ENCODE measurements at places on chromosomes 7 and 10. TPM values are rescaled to one million over a fixed set of nuclear protein-coding genes. Genes with fewer than 3 reads are reported as not detected.

DNA sequence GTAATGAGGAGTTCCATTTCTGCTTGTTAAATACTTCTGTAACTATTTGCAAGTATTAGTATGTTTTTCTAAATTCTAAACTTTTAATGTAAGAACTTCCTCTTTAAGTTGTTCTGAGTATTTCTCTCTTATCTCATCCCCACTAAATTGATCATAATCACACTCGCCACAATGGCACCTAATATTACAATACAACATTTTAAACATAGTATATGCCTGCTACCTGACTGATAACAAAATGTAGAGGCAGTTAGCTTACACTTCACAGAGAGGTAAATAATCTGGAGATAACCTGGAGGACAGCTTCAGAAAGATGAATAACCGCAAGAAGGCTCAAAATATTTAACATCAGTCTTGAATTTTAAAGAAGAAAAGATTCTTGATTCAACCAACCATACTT lies 48.6 kb downstream of the HIBADH start:
- H3K4me1 ChIP-seq: no peaks in the 10 kb centered on the region
- DNase-seq: no peak
- peaks cover 17% of the 10 kb centered on the region for H3K36me3 ChIP-seq

- DNase-seq: no peak
- H3K4me3 ChIP-seq: no peak overlapping the region
- peaks cover 5% of the 10 kb centered on the region for H3K36me3 ChIP-seq
- H3K27ac ChIP-seq: no peak overlapping the region
- H3K4me1 ChIP-seq: no peaks in the 10 kb centered on the region
- peaks cover 15% of the 10 kb centered on the region for H3K27me3 ChIP-seq
These were observed 24.5 kb downstream of the CNPY1 start for GRCh38 chr7:155521743-155522398.

- no peak overlapping the region for H3K27ac ChIP-seq
- no peak for DNase-seq
- H3K36me3 ChIP-seq: no peaks in the 10 kb centered on the region
- H3K4me3 ChIP-seq: no peak overlapping the region
- no peaks in the 10 kb centered on the region for H3K27me3 ChIP-seq
- peaks cover 8% of the 10 kb centered on the region for H3K4me1 ChIP-seq
These were observed 318.3 kb downstream of the NXPH1 start for GRCh38 chr7:8751557-8752231.

DNA sequence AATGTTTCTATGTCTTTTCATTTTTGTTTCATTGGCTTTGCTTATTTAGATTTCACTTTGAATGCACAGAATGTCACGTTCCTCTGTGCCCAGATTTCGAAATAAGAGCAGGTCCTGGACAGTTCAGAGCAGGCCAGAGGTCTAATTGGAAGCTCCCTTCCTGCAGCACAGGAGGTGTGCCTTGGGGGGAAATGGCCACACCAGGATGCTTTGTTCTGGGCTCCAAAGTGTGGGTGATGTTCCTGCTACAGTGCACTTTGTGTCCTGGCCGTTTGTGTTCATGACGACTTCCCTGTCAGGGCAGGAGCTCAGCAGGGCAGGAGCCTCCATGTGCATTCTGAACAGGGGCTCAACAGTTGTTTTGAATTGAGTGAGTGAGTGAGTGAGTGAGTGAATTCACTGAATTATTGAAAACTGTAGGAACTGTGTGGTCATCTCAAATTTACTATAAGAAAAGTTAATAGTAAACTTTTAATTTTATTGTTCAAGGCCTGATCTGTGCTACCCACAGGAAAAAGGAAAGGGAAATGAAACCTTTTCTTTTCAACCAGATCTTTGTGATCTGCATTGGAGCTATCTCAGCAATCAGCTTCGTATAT lies 109.5 kb upstream of the GJD4 start:
- peaks cover 55% of the 10 kb centered on the region for H3K4me1 ChIP-seq
- no peak for DNase-seq
- no peak overlapping the region for H3K27ac ChIP-seq
- no peak overlapping the region for H3K4me3 ChIP-seq

DNA sequence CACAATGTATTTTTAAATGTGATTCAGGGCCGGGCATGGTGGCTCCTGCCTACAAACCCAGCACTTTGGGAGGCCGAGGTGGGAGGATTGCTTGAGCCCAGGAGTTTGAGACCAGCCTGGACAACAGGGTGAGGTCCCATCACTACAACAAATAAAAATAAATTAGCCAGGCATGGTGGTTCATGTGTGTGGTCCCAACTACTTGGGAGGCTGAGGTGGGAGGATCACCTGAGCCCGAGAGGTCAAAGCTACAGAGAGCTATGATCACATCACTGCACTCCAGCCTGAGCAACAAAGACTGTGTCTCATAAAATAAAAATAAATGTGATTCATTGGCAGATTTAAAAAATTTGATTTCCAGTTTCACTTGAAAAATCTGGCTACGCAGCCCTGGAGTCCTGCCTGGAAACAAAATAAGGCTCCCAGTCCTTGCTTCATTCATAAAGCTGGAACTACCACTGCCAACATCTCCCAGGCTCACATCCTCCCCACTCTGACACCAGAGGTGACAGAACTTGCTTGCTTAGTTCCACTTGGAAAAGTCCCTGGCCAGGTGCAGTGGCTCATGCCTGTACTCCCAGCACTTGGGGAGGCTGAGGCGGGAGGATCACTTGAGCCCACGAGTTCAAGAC lies 27.9 kb upstream of the SLC35G1 start:
- no peaks in the 10 kb centered on the region for H3K4me1 ChIP-seq
- no peak overlapping the region for H3K27ac ChIP-seq
- H3K27me3 ChIP-seq: no peaks in the 10 kb centered on the region
- H3K36me3 ChIP-seq: peaks cover 3% of the 10 kb centered on the region
- H3K4me3 ChIP-seq: no peak overlapping the region

DNA sequence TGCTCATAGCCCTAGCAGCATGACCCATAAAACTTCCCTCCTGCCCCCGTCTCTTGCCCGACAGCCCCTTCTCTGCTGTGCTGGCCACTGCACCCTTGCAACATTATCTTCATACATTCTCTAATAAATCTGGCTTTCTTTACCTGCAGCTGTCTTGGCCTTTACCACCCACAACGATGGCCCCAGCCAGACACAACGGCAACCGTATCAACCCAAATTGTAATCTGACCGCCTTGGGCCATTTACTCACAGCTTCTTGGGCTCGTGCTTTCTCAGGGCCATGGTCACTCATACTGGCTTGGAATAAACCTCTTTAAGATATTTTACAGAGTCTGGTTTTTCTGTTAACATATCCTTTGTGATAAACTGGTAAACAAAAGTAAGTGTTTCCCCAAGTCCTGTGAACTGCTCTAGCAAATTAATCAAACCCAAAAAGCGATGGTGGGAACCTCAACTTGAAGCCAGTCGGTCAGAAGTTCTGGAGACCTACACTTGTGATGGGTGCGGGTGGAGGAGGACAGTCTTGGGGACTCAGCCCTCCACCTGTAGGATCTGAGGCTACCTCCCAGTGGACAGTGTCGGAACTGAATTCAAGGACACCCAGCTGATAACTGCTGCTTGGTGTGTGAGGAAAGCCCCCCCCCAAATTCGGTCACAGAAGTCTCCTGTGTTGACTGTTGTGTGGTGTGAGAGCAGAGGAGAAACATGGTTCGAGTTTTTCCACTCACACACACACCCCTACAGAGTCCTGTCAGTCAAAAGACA lies 87.6 kb upstream of the ATP6V0A4 start:
- H3K27me3 ChIP-seq: no peaks in the 10 kb centered on the region
- H3K27ac ChIP-seq: no peak overlapping the region
- no peak overlapping the region for H3K4me3 ChIP-seq

GRCh38 chr7:74027683-74028320 lies at the start of gene ELN:
Gene ELN, plus strand, starts transcription at chr7:74028173. Its CDS starts 15 bp downstream, at chr7:74028188.
- H3K4me3 ChIP-seq: peak within 1 kb of the TSS; percentile 72
- H3K27ac ChIP-seq: peak within 1 kb of the TSS; percentile 69
- no peaks in the 10 kb centered on the region for H3K36me3 ChIP-seq
- peaks cover 39% of the 10 kb centered on the region for H3K4me1 ChIP-seq
- peak; percentile 40 for DNase-seq

DNA sequence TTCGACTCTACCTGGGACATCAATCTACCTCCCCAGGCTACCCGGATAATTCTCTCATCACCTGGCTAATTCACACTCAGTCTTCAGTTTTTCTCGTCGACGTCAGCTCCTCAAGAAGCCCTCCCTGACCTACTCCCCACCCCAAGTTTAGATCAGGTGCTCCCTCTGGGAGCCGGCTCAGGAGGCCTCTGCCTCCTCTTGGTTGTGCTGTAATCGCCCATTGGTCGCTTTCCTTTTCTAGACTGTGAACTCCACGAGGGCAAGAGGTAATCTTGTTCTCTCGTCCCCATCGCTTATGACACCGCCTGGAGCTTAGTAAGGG lies 461 bp upstream of the WIPF3 start:
- DNase-seq: no peak
- H3K27ac ChIP-seq: peak overlapping the region; percentile 15
- H3K4me3 ChIP-seq: peak overlapping the region; percentile 66
- H3K27me3 ChIP-seq: peaks cover 28% of the 10 kb centered on the region
- H3K36me3 ChIP-seq: no peaks in the 10 kb centered on the region

DNA sequence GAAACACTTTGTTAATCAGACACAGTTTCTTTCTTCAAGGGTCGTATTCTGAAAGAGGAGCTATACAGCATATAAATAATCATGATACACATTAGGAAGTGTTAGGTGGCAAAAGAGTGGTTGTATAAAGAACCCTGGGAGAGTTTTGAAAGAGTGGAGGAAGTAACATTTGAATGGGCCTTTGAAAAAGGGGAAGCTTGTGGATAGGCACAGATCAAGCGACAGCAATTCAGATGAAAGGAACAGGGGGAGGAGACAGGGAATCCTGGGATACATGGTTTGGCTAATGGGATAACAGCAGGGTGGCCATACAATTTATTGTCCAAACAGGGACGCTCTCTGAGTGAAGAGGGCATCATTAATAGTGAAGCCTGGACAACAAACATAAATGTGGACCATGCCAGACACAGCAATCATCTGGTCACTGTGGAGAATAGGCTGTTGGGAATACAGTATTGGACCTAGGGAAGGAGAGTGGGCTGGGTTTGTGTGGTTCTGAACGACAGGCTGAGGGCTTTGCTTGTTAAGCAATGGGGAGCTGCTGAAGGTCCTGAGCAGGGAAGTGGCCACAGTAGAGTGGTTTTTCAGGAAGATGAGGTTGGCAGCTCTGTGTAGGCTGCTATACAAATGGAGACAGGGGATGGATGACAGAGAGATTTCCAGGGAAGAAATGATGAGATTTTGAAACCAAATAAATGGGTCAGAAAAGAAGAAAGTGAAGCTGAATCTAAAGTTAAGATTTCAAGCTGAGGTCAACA lies 75.9 kb downstream of the ICA1 start:
- no peaks in the 10 kb centered on the region for H3K36me3 ChIP-seq
- no peak overlapping the region for H3K27ac ChIP-seq
- no peak for DNase-seq
- H3K4me3 ChIP-seq: no peak overlapping the region
- H3K27me3 ChIP-seq: peaks cover 2% of the 10 kb centered on the region

- H3K27ac ChIP-seq: peak overlapping the region; percentile 19
- peaks cover 13% of the 10 kb centered on the region for H3K27me3 ChIP-seq
- no peak for DNase-seq
- no peak overlapping the region for H3K4me3 ChIP-seq
These were observed 46.1 kb downstream of the PTPRN2 start for GRCh38 chr7:158541346-158542010.

DNA sequence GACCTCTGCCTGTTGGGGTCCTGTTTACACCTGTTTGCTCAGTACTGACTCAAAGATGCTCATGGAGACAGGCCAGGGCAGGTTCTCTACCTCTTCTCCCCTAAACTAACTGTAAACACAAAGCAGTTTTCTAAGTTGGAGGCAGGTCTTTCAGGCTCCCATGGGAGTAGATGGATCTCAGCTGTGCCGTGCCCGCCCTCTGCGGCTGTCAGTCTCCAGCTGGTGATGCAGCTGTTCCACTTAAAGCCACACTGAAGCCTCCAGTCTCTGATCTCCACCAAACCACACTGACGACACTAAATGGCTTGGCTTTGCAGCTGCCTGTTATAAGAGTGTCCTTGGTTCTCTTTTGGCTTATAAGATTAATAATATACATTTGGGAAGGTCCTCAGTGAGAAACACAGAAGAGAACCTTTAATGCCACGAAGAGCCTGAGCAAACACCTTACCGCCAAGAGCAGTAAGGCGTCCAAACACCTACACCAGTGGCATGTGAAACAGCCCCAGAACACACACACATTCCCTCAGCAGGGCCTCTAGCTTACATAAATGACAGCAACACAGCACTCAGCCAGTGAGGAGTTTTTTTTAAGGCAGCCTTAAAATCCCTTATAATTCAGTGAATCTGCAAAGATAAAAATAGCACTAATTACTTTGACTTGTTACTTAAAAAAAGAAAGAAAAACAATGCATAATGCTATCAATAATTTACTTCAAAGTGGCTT lies 60.4 kb upstream of the KCNIP2 start:
- H3K36me3 ChIP-seq: no peaks in the 10 kb centered on the region
- H3K4me1 ChIP-seq: peaks cover 60% of the 10 kb centered on the region
- peak; percentile 69 for DNase-seq

GRCh38 chr10:13348216-13349017 lies at the start of gene SEPHS1:
Gene SEPHS1, minus strand, starts transcription at chr10:13348293. Its CDS starts 3,343 bp downstream, at chr10:13344950.
- peak; percentile 83 for DNase-seq
- peaks cover 27% of the 10 kb centered on the region for H3K4me1 ChIP-seq
- H3K27me3 ChIP-seq: peaks cover 18% of the 10 kb centered on the region
- H3K4me3 ChIP-seq: peak within 1 kb of the TSS; percentile 94
- no peaks in the 10 kb centered on the region for H3K36me3 ChIP-seq
- H3K27ac ChIP-seq: peak within 1 kb of the TSS; percentile 89

- DNase-seq: no peak
- peaks cover 51% of the 10 kb centered on the region for H3K4me1 ChIP-seq
- no peak overlapping the region for H3K4me3 ChIP-seq
These were observed 234.6 kb downstream of the DIP2C start for GRCh38 chr10:454860-455259.

GRCh38 chr10:8568401-8568800 lies 513.9 kb downstream of the GATA3 start:
- H3K27me3 ChIP-seq: no peaks in the 10 kb centered on the region
- H3K4me3 ChIP-seq: no peak overlapping the region
- H3K4me1 ChIP-seq: no peaks in the 10 kb centered on the region
- H3K36me3 ChIP-seq: no peaks in the 10 kb centered on the region
- no peak overlapping the region for H3K27ac ChIP-seq

DNA sequence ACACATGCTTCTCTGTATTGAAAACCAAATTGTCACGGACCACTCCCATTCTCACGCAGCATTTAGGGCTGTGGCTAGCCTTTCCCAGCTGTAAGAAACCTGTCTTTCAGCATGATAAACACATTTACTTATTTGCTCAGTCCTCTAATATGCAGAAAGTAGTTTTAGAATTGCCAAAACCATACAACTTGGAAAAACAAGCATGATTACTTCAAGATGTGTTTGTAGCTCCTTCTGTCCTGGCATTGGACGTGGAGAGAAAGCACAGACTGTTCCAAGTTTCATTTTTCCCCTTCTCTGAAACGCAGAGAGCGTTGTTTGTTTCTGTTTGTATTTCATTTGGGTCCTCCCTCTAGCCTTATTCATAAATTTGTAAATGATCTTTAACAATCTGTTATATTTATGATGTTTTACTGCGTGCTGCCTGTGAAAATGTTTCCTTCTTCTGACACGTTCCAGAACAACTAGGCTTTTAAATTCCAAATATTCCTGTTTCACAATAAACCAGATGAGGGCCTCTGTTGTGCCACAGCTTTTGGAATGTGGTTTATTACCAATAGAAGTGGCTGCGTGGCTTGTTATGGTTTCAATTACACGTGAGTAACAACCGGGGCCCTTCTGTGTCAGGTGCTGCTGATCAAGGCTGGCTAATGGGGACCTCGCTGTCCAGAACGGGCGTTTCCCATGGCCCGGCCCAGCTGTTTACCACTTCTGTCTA lies 26.1 kb downstream of the MNX1 start:
- H3K4me1 ChIP-seq: no peaks in the 10 kb centered on the region
- DNase-seq: no peak
- H3K4me3 ChIP-seq: no peak overlapping the region
- no peak overlapping the region for H3K27ac ChIP-seq
- peaks cover 12% of the 10 kb centered on the region for H3K36me3 ChIP-seq

The CREB5 gene
- 50.4 TPM for total RNA-seq

The ZNF853 gene
- total RNA-seq: 5.5 TPM
